Thymus (tissue), 14 donors: ENCODE measurements at places on chromosomes 6 and 20. TPM values are rescaled to one million over a fixed set of nuclear protein-coding genes. Genes with fewer than 3 reads are reported as not detected.

GRCh38 chr6:70415247-70415646, 1.9 kb downstream of the FAM135A start:
- peaks cover 7% of the 10 kb centered on the region for H3K4me1 ChIP-seq
- H3K27ac ChIP-seq, result no peak overlapping the region
- H3K4me3 ChIP-seq, result no peak overlapping the region

DNA sequence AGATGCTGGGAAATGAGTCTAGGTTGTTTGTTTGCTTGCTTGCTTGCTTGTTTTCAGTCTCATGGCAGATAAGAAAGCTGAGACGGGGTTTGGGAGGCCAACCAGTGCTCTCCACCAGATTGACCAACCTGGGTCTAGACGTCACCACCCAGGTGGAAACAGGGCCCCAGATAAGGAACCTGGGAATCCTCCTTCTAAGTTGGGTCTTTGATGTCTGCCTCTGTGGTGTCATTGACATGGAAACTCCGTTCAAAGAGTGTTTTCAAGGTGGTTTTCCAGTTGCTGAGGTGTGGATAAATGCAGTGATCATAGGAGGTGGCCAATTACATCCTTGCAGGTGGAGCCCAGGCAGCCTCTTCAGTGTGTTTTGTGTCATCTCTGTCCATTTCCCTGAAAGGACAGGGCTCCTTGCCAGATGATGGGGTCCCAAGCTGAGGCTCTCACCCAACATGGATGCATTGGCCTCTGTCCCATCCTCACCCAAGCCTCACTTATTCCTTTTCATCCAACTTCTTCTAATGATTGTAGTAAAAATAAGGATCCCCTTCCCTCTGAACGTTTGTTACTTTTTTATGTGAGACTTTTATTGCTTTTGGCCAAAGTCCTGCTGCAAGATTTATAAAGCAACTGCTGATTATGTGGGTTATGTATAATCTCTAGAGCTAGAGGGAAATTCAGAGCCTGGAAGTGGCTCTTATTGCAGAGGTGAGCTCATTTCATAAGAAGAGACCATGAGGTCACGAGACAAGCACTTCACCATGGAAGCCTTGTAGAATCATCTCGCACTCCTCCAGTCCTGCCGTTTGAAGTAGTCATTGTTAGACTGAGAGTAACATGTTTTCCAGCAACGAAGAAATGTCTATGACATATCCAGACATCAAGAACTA, 32.0 kb upstream of the SYNDIG1 start:
- H3K27ac ChIP-seq, result no peak overlapping the region
- H3K36me3 ChIP-seq, result no peaks in the 10 kb centered on the region
- no peak overlapping the region for H3K4me3 ChIP-seq
- H3K27me3 ChIP-seq, result no peaks in the 10 kb centered on the region
- H3K4me1 ChIP-seq, result no peaks in the 10 kb centered on the region

Gene CCN6
- not detected for total RNA-seq

- H3K27ac ChIP-seq, result no peak overlapping the region
- H3K36me3 ChIP-seq, result no peaks in the 10 kb centered on the region
- no peak for DNase-seq
- H3K27me3 ChIP-seq, result no peaks in the 10 kb centered on the region
- no peak overlapping the region for H3K4me3 ChIP-seq
Observed at GRCh38 chr6:16103722-16104121, 25.2 kb upstream of the MYLIP start.

Gene BTNL2
- total RNA-seq, result not detected

DNA sequence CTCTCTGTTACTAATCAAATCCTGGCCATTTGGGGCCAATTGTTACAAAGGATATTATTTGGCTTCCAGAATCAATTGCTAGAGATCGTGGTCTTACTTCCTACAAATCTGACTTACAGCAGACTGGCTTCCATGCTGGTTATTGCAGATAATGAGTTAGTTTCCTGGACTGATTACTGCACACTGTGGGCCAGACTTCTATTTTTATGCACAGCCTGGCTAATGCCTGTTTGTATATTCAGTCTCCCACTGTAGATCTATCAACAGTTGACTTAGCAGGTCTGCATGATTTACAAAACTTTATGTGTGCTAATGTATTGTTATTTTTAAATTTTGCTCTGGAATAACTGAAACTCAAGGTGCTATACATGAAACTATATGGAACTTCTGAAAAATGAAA, 25.8 kb upstream of the FBXL4 start:
- H3K27ac ChIP-seq, result no peak overlapping the region
- no peaks in the 10 kb centered on the region for H3K4me1 ChIP-seq
- H3K36me3 ChIP-seq, result no peaks in the 10 kb centered on the region
- no peak for DNase-seq
- no peak overlapping the region for H3K4me3 ChIP-seq
- H3K27me3 ChIP-seq, result no peaks in the 10 kb centered on the region

DNA sequence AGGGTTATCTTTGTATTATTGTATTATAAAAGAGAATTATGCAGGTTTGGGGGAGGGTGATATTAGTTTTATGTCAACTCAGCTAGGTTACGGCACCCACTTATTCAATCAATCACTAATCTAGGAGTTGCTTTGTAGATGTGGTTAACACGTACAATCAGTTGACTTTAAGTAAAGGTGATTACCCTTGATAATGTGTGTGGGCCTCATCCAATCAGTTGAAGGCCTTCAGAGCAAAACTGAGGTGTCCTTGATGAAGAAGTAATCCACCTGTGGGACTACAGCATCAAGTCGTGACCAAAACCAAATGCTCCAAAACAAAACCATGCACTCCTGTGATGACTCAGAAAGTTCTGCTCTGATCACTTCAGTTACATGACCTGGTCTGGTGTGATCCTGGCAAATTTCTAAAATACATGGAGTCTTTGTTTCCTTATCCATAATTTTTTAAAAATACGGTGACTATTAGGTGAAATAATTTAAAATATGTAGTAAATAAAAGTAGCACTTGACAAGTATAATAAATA, 114.1 kb downstream of the IYD start:
- H3K4me3 ChIP-seq, result no peak overlapping the region
- H3K27me3 ChIP-seq, result no peaks in the 10 kb centered on the region
- no peaks in the 10 kb centered on the region for H3K36me3 ChIP-seq
- no peak for DNase-seq

DNA sequence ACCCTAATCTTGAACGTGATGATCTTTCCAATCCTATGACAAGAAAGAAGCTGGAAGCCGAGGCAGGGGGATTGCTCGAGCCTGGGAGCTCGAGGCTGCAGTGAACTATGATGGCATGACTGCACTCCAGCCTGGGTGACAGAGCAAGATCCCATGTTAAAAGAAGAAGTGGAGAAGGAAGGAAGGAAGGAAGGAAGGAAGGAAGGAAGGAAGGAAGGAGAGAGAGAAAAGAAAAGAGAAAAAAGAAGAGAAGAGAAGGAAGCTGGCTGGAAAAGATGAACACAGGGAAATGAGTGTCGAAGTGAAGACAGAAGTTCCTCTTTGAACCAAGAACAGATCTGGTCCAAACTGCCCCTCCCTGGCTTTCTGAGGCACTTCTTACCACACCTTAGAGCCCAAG, 136.0 kb upstream of the PRND start:
- no peaks in the 10 kb centered on the region for H3K4me1 ChIP-seq
- no peaks in the 10 kb centered on the region for H3K27me3 ChIP-seq
- H3K36me3 ChIP-seq, result no peaks in the 10 kb centered on the region
- H3K4me3 ChIP-seq, result no peak overlapping the region
- H3K27ac ChIP-seq, result no peak overlapping the region

Gene RIPPLY2
- 0.28 TPM for total RNA-seq

DNA sequence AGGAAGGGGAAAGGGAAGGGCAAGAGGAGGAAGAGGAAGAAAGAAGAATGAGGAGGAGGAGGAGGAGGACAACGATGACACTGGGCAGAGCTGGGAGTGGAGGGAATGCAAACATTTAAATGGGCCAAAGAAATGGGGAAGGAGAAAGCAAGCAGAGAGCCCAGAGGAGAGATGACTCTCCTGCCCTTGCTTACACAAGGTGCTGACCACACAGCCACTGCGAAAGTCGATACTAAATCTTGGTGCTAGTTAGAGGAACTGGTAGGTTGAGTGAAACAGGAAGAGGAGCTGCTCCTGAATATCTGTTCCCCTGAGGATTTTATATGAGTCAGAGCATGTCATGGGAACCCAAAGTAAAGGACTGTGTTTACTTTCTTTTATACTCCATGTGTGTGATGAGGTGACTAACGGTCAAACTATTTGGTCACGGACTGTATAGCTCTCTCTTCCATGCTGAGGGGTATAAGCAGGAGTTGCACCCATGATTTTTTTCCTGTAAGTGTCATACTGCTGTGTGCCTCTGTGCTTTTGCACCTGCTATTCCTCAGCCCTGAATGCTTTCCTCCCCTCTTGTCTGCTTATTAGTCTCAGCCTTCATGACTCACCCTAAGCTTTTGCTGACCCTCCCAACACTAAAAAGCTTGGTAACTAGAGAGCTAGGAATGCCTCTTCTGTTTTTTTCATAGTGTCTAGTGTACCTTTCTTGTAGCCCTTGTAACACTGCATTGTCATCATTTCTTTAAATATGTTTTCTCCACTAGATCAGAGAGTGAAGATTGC, 9.5 kb upstream of the PAQR8 start:
- no peaks in the 10 kb centered on the region for H3K27me3 ChIP-seq
- H3K4me3 ChIP-seq, result no peak overlapping the region
- H3K36me3 ChIP-seq, result no peaks in the 10 kb centered on the region
- DNase-seq, result no peak
- no peak overlapping the region for H3K27ac ChIP-seq
- peaks cover 16% of the 10 kb centered on the region for H3K4me1 ChIP-seq

Gene LBP
- 0.09 TPM for total RNA-seq

- no peak for DNase-seq
- H3K36me3 ChIP-seq, result no peaks in the 10 kb centered on the region
- no peak overlapping the region for H3K4me3 ChIP-seq
- H3K27ac ChIP-seq, result no peak overlapping the region
- no peaks in the 10 kb centered on the region for H3K27me3 ChIP-seq
Observed at GRCh38 chr6:33949877-33950435, 146.2 kb upstream of the MLN start.

Gene SYNCRIP
- 74.7 TPM for total RNA-seq

DNA sequence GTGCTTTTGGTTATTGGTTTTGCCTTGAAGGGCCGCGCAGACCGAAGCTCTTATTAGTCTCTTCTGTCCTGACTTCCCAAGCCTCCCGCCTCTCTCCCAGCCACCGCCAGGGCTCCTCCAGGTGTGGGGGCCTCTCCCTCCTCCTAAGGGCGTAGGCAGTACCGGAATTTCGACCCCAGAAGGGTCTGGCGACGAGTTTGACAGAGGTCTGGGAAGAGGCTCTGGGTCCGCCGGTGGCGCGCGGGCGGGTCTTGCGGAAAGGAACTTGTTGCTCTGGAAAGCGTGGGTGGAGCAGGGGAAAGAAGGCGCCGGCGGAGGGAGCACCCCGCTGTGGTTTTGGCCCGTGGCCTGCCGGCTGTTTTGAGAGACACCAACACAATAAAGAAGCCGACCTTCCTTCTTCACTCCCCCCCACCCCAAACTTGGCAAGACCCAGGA, 1.8 kb downstream of the PCSK2 start:
- no peak for DNase-seq
- H3K27me3 ChIP-seq, result peaks cover 54% of the 10 kb centered on the region
- H3K36me3 ChIP-seq, result no peaks in the 10 kb centered on the region
- no peak overlapping the region for H3K4me3 ChIP-seq

- H3K27me3 ChIP-seq, result no peaks in the 10 kb centered on the region
- H3K36me3 ChIP-seq, result no peaks in the 10 kb centered on the region
- H3K27ac ChIP-seq, result no peak overlapping the region
- no peak overlapping the region for H3K4me3 ChIP-seq
- no peak for DNase-seq
Observed at GRCh38 chr6:159555082-159555875, 137.8 kb downstream of the SOD2 start.

DNA sequence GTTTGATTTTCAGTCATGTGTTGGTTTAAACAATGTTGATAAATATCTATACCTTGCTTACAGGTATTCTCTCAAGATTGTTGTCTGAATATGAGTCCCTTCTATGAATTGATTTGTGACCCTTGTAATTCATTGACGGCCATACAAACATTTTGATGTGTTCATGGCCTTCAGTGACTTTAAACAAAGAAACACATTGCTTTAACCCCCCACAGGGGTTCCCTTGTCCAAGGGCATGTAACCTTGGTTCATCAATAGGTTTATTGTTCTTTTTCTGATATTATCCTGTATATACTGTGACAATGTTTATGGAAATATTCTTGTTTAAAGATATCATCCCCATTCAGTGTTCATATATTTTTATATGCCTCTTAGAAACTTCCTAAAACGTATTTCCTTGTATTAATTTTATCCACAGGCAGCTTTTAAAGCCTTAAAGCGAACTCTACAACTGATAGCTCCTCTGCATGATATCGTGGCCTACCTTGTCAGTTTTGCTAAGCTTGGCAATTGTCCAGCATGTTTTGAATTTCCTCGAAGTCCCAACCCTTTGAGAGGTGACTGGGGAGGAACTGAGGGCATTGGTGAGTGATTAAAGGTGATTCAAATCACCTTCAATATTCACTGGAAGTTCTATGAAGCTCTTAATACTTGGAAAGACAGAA, 87.0 kb downstream of the CD164 start:
- no peak for DNase-seq
- no peaks in the 10 kb centered on the region for H3K27me3 ChIP-seq
- no peak overlapping the region for H3K27ac ChIP-seq
- H3K36me3 ChIP-seq, result no peaks in the 10 kb centered on the region
- H3K4me1 ChIP-seq, result no peaks in the 10 kb centered on the region
- H3K4me3 ChIP-seq, result no peak overlapping the region

GRCh38 chr20:45425561-45425960, 9.6 kb downstream of the PIGT start:
- no peak for DNase-seq
- no peak overlapping the region for H3K4me3 ChIP-seq
- no peak overlapping the region for H3K27ac ChIP-seq
- no peaks in the 10 kb centered on the region for H3K27me3 ChIP-seq
